ENCODE measurements at places on chromosomes 13 and 19. TPM values are rescaled to one million over a fixed set of nuclear protein-coding genes. Genes with fewer than 3 reads are reported as not detected.

GRCh38 chr13:47134939-47135489 lies 238.2 kb upstream of the HTR2A start:
- no peak for DNase-seq

PLEKHG2 gene
- 20.7 TPM for total RNA-seq

MRPL54 gene
- total RNA-seq = 42.0 TPM

GRCh38 chr19:17406046-17406886 lies 836 bp upstream of the BST2 start:
- DNase-seq = peak; percentile 66

DNA sequence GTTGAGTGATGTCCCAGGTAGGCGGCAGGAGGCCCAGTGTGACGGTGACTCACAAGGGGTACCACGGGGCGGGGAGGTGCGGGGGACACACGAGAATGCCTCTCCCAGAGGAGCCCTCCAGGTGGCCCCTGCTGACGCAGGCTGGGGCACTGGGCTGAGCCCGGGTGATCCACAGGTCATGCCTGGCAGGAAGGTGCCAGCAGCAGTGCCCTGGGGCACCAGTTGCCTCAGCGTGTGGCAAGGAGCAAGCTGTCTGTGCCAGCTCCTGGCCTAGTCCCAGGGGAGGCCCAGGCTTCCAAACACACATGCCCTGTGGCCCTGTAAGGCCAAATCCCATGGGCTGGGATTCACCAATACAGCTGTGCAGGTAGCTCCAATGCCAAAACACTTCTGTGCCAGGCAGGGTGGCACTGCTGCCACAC lies 28.0 kb downstream of the AKT2 start:
- no peak for DNase-seq

KCTD15 gene
- 67.6 TPM for total RNA-seq

GRCh38 chr13:78187781-78188180 lies 269.1 kb upstream of the EDNRB start:
- DNase-seq = no peak

GRCh38 chr19:33395561-33396550 lies 22.3 kb downstream of the CEBPG start:
- DNase-seq = no peak

- no peak for DNase-seq
These were observed 5.2 kb downstream of the FAAP24 start for GRCh38 chr19:32977280-32977679.

ZNF90 gene
- 3.0 TPM for total RNA-seq
